ENCODE measurements at places on chromosomes 3 and 15. TPM values are rescaled to one million over a fixed set of nuclear protein-coding genes. Genes with fewer than 3 reads are reported as not detected.

The THPO gene
- 0.10 TPM for total RNA-seq

The ZNF385D gene
- 1.2 TPM for total RNA-seq

The AADACL2 gene
- not detected for total RNA-seq

The LRRC31 gene
- total RNA-seq = not detected

The ARHGEF26 gene
- total RNA-seq = 1.4 TPM

The CPNE9 gene
- total RNA-seq = not detected

The SLC2A2 gene
- not detected for total RNA-seq

The PLSCR5 gene
- total RNA-seq = not detected

The A4GNT gene
- not detected for total RNA-seq

The HRG gene
- not detected for total RNA-seq

The GOLGA8J gene
- not detected for total RNA-seq

The CHDH gene
- total RNA-seq = 0.03 TPM

The PARP6 gene
- 34.6 TPM for total RNA-seq

The NTRK3 gene
- total RNA-seq = 1.5 TPM

The CHMP2B gene
- total RNA-seq = 20.6 TPM

The DLL4 gene
- 0.07 TPM for total RNA-seq

The INAFM2 gene
- total RNA-seq = 26.2 TPM

The EPHB3 gene
- total RNA-seq = 6.9 TPM

The DPPA4 gene
- total RNA-seq = under 0.01 TPM

The FOXL2NB gene
- total RNA-seq = 0.03 TPM

The ANKRD34C gene
- not detected for total RNA-seq

The PLD1 gene
- total RNA-seq = 16.9 TPM

The GOLGA6B gene
- total RNA-seq = not detected

The CD200R1 gene
- 0.07 TPM for total RNA-seq

The MYEF2 gene
- 8.5 TPM for total RNA-seq

The ACKR2 gene
- total RNA-seq = 0.40 TPM

The MESP1 gene
- 0.26 TPM for total RNA-seq

The SGO1 gene
- 0.83 TPM for total RNA-seq

The MYZAP gene
- total RNA-seq = 0.07 TPM

The EPHA6 gene
- total RNA-seq = not detected

The PLSCR2 gene
- not detected for total RNA-seq

The DAZL gene
- not detected for total RNA-seq

The MYO5C gene
- 0.07 TPM for total RNA-seq

The BLM gene
- 1.2 TPM for total RNA-seq

The NRROS gene
- total RNA-seq = 1.0 TPM

The ROPN1B gene
- not detected for total RNA-seq

Measured in smooth muscle cell of the pulmonary artery (primary cell).